ENCODE measurements at places on chromosomes 13 and 19. TPM values are rescaled to one million over a fixed set of nuclear protein-coding genes. Genes with fewer than 3 reads are reported as not detected.

DNA sequence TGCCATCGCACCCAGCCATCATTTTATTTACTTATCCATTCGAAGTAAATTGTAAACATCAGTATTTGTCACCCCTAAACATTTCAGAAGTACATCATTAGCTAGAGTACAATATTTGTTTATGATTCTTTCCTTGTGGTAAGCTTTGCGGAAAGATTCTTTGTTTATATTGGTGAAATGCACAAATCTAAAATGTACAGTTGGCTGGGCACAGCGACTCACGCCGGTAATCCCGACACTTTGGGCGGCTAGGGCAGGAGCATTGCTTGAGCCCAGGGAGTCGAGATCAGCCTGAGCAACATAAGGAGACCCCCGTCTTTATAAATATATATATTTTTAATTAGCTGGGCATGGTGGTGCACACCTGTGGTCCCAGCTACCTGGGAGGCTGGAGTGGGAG, 10.1 kb downstream of the LGALS7B start:
- DNase-seq, result no peak

SMAD9 gene
- 0.54 TPM for total RNA-seq

- peak; percentile 64 for DNase-seq
These were observed 2.7 kb downstream of the PLEKHF1 start for GRCh38 chr19:29667901-29668341.

DNA sequence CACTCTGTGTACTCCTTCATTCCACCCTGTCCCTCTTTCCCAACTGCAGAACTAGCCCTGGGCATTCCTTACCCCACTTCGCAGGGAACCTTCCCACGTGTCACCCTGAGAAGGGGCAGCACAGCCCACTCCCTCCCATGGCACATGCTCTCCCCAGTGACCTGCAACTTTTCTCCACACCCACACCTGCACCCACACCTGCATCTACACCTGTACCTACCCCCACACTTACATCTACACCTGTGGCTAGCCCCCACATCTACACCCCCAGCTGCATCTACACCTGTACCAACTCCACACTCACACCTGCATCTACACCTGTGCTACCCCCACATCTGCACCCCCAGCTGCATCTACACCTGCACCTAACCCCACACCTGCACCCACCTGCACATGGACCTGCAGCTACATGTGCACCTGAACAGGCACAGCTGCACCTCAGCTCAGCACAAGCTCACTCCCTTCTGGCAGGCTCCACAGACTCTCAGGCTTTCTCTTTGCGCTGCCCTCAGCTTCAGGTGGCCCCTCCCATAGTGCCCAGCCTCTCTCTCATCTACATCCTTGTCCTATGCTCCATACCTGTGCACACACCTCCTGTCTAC, 234.1 kb downstream of the TUBA3C start:
- DNase-seq, result no peak

DNA sequence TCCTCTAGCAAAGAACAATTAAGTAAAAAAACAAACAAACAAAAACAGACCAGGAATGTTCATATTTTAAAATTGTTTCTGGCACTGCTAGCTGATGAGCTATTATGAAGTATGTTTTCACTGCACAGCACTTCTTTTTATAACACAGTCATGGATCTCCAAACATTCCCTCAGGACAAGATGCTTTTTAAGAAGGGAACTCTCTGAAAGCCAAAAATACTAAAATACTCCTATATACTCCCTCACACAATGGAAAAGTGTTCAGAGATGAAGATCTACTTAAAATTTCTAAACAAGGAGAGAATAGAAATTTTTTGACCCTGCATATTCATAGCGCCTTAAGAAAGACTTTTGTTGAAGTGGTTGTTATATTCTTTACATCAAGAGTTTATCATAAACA, 926.8 kb downstream of the DIAPH3 start:
- DNase-seq, result no peak

GRCh38 chr13:50687545-50687944, 155.9 kb downstream of the DLEU7 start:
- no peak for DNase-seq

DNA sequence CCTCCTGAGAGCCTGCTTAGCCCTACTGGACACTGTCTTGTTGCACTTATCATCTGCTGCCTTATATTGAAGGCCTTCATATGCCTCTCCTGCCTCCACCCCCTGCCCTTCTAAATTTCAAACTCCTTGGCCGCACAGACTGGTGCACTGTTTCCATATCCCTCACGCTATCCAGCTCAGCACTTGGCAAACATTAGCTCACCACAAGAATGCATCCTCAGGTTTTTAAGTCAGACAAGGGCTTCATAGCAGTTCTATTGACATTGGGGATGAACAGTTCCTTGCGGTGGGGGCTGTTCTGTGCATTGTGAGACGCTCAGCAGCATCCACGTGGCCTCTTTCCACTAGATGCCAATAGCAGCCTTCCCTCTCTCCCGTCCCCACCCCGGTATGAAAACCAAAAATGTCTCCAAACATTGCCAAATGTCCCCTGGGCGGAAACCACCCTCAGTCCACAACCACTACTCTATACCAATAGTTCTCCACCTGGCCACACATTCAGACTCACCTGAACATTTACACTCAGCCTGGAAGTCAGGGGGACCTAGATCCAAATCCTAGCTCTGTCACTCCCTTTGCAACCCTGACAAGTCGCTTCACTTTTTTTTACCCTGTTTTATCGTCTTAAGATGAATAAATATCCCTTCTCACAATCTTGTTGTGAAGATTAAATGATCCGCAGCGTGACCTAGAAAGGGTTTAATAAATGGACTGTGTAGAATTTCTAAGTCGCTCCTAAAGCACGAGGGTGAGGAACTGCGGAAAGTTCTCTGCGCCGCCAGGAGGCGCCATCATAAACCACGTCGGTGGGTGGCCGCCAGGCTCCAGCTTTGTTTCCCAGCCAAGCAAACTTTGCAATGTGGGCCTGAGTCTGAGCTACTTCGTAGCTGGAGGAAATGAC, 3.6 kb upstream of the CEACAM3 start:
- DNase-seq, result peak; percentile 58

GRCh38 chr19:28869459-28869858, 343.5 kb downstream of the UQCRFS1 start:
- DNase-seq, result no peak

GRCh38 chr19:17671906-17672305, 16.2 kb downstream of the UNC13A start:
- DNase-seq, result peak; percentile 28

DNA sequence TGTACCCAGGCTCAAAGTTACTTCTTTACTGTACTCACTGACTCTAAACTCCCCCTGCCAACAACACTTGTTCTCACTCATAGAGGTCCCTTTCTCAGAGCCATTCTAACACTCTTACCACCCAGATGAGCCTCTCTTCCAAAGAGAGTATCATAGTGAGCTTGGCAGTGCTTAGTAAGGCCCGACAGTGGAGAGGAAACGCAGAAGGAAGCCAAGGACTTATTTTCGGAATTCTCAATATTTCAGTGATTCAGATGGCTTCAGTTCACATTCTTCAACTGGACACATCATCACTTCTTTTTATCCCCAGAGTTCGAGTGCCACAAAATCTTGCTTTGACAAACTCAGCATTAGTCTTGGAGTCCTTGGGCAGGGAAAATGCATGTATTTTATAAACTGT, 285.9 kb downstream of the DNAJC15 start:
- DNase-seq, result no peak

- DNase-seq, result no peak
These were observed 325.9 kb downstream of the FOXO1 start for GRCh38 chr13:40340368-40341095.

DNA sequence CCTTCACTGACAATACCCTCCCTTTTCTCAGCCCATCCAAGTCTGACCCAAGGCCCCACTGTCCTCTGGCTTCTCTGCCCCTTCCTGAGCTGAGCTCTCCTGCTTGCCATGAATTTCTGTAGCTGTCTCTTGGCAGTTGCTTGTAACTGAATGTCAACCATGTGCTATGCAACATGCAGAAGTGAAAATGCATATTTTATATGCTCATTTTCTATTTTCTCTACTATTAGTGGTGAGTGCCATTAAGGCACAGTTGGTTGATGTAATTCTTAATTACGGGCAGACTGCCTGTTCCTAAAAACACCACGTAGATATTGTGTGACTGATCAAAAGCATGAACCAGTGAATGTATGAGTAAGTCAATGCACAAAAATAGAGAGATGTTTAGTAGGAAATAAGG, 29.6 kb downstream of the TNFSF11 start:
- no peak for DNase-seq

GRCh38 chr13:44249431-44249836, 124.2 kb upstream of the SERP2 start:
- no peak for DNase-seq

DNA sequence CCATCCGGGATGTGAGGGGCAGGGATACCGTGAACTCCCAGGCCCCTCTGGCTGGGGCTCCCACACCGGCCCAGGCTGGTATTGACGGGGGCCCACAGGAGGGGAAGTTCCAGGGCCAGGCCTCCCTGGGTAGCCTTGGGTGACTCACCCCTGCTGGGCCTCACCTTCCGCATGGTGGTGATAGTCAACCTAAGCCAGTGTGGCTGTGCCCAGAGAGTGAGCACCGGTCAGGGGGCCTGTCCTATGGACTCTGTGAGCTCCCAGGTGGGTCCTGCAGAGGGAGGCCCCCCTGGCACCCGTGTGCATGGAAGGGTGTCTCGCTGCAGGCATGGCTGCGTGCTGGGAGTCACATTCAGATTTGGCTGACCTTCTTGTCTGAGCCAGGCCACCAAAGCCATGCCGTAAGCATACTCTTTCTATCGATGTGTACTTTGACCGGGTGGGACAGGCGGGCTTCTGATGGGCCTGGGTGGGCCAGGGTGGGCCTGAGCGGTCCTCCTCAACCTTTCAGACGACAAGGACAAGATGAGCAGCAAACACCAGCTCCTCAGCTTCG, 27.6 kb downstream of the DHX34 start:
- no peak for DNase-seq

- DNase-seq, result no peak
These were observed 2166.4 kb downstream of the PCDH9 start for GRCh38 chr13:65063753-65064152.

DNA sequence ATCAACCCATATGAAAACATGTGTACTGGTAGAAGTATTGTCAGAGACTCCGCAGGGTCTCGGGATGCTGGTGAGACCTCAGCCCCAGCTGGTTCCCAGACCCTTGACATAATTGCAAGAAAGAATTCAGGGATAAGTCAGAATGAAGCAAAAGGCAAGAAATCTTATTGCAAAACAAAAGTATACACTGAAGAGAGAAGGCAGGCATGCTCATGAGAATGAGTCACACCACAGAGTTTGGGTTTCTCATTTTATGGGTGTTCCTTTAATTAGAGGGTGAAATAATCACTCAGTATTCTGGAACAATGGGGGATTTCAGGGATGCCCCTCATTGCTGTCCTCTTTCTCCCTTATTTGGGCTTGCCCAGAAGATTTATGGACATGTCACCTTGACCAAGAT, 1423.8 kb upstream of the MIR17HG start:
- no peak for DNase-seq

GDF15 gene
- not detected for total RNA-seq

DNA sequence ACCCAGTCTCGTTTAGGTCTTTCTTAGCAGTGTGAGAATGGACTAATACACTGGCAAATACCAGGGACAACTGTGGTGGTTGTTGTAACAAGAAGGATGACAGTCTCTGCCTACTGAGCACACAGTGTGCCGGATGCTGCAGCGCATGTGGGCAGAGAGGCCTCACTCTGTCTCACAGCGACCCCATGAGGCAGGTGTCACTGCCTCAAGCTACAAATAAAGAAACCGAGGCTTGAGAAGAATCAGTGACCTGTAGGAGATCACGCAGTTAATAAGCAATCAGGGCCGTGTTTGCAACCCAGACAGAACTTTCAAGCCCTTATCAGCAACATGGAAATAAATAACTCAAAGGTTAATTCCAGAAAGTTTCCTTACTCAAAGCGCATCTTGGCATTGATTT, 40.5 kb upstream of the GAS6 start:
- peak; percentile 17 for DNase-seq

GRCh38 chr19:42657556-42657955, 62.8 kb upstream of the CEACAM8 start:
- no peak for DNase-seq

- no peak for DNase-seq
These were observed 15.9 kb downstream of the NHLRC3 start for GRCh38 chr13:39054112-39054511.

IZUMO1 gene
- not detected for total RNA-seq

DNA sequence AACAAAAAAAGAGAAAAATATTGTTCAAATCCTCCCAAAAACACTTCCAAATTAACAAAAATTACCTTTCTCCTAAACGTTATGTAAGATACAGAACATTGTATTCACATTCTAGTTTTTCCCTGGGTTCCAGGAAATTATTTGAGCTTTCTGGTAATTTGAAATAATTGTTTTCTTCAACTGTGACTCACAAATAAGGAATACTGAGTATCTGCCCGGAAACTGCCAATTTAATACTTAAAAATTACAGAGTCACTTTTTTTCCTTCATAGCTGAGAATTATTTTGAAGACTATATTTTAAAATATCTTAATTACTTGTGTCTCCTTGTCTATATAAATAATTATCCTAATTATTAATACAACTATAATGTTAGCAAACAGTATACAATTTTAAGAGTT, 709.0 kb upstream of the ARGLU1 start:
- DNase-seq, result no peak

GRCh38 chr19:5308451-5309437, 31.9 kb downstream of the PTPRS start:
- no peak for DNase-seq

- DNase-seq, result no peak
These were observed 33.2 kb upstream of the CEACAM8 start for GRCh38 chr19:42627916-42628315.

GPR183 gene
- total RNA-seq, result 4.3 TPM

DNA sequence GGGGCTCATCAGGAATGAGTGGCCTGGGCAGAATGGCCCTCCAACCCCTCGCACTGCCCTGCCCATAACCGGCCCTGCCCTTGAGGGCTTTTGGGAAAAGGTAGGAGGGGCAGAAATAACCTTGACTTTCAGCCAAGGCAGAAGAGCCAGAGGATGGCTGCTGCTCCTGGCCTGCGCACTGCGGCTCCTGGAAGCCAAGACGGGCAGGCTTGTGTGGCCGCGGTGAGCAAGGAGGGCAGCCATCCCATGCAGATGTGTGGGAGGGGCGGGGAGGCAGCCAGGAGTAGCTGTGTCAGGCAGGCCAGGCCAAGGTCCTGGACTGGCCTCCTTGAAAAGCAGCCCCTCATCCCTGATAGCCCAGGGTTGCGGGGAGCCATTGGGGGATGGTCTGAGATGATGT, 57.6 kb upstream of the URI1 start:
- no peak for DNase-seq

KCNC3 gene
- total RNA-seq, result 0.64 TPM

PCDH17 gene
- total RNA-seq, result not detected

ZNF723 gene
- 0.14 TPM for total RNA-seq

GRCh38 chr13:45439008-45439407, 20.8 kb upstream of the SLC25A30 start:
- DNase-seq, result no peak

- no peak for DNase-seq
These were observed 200.2 kb upstream of the SOX1 start for GRCh38 chr13:111866731-111867245.

GRCh38 chr13:99308471-99309087, 1.4 kb upstream of the GPR183 start:
- DNase-seq, result no peak
